Muscle of leg (tissue), 16 donors: ENCODE measurements at places on chromosomes 5 and 9. TPM values are rescaled to one million over a fixed set of nuclear protein-coding genes. Genes with fewer than 3 reads are reported as not detected.

DNA sequence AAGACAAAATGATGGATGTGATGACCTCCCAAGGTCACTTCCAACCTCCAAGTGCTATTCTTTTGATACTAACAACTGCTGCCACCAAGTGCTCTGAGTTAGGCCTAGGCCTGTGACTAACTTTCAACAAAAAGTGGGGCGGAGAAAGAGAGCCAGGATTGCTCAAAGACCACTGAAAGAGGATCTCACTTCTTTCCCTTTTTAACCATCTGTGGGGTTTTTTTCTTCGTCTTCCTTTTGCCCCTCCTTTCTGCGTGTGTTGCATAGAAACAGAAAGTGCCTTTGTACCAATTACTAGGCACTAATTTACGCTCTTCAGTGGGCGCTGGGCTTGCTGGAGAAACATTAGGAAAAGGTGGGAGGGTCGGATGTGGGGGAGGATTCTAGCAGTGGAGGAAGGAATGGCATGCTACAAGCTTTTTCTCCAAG is 8.0 kb downstream of the KLF9 start:
- peak; percentile 33 for DNase-seq

Gene TSSK1B
- not detected for polyA plus RNA-seq

DNA sequence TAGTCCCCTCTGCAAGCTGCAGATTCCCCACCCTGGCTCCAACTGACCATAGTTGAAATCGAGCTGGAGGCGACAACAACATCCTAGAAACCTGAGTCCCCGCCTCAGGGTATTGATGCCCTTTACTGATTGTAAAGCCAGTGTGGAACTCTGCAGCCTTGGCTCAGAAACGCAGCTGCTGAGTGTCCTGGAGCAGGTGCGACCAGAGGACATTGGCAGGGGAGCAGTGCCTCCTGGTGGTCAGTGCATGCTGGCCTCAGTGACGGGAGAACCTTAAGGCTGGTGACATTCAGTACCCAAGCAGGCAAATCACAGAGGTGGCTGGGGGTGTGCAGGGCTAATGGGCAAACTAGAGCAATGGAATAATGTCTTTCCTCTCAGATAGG is 20.4 kb upstream of the ZNF354B start:
- DNase-seq: peak; percentile 36

Gene CDX1
- polyA plus RNA-seq: 0.33 TPM

GRCh38 chr5:56506211-56506965 is 273.3 kb upstream of the ANKRD55 start:
- no peak for DNase-seq

Gene MCTP1
- polyA plus RNA-seq: 8.6 TPM

- peak; percentile 74 for DNase-seq
Observed at GRCh38 chr5:61333321-61333953, 1.4 kb downstream of the ZSWIM6 start.

Gene ALDH1A1
- 38.0 TPM for polyA plus RNA-seq

Gene NR2F1
- polyA plus RNA-seq: 9.4 TPM

Gene GTF2H2C
- polyA plus RNA-seq: 21.4 TPM

GRCh38 chr5:172111852-172112225 is 76.2 kb downstream of the STK10 start:
- DNase-seq: peak; percentile 90

GRCh38 chr5:55694152-55694830 is 17.8 kb downstream of the SLC38A9 start:
- peak; percentile 49 for DNase-seq

DNA sequence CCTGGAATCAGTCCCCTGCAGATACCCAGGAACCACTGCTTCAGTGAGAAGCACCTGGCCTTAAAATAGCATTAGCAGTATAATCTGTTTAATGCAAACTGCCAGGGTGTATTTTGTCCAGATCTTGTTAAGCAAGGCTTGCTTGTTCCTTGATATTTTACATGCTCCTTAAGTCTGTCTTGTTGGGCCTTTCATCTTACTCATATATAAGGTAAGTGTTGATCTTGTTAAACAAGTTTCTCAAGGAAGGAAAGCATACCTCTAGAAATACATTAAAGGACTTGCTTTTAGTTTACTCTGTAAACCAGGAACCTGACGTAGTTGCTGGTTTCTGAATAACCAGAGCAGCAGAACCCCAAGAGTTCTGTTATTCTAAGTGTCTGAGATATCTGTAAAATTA is 13.7 kb downstream of the HSPA4 start:
- no peak for DNase-seq

GRCh38 chr5:102778478-102778877 is 23.4 kb downstream of the PAM start:
- DNase-seq: no peak

GRCh38 chr9:76297721-76298239 is 96.4 kb downstream of the RFK start:
- peak; percentile 95 for DNase-seq

Gene C9orf50
- 0.26 TPM for polyA plus RNA-seq

DNA sequence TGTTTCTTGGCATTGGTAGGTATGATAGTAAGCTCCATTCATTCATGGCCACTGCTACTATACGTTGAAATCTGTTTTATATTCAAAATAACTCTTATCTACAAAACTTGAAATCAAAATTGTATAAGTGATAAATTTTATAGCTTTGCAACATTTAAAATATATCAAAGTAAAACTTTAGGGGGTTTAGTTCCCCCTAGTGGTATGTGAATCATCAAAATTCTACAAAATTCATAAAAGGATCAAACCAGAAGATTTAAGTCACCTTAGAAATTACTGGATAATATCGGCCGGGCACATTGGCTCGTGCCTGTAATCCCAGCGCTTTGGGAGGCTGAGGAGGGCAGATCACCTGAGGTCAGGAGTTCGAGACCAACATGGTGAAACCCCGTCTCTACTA is 243.0 kb upstream of the CDH18 start:
- no peak for DNase-seq

- DNase-seq: peak; percentile 81
Observed at GRCh38 chr9:93193388-93194220, 9.7 kb downstream of the WNK2 start.

Gene SPATA31A3
- not detected for polyA plus RNA-seq

Gene NOL6
- 24.1 TPM for polyA plus RNA-seq
